ENCODE measurements at places on chromosomes 1 and 21. TPM values are rescaled to one million over a fixed set of nuclear protein-coding genes. Genes with fewer than 3 reads are reported as not detected.

DNA sequence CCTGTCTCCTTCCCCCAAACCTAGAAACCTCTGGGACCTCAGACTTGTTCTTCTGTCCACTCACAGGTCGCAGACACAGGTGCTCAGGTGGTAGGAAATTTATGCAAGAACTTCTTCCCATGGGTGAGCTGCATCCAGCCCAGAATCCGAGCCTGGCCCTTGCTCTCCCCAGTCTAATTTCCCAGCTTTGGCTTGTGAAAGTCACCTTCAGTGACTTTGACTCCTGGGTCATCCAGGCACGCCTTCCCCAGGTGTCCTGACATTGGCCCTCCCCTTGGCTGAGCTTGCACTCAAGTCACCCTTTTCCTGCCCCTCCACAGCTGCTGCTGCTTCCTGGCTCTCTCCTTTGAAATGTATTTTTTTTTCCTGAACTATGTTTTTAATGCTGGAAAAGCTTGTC, 6.6 kb downstream of the IPO13 start:
- DNase-seq, result no peak

DNA sequence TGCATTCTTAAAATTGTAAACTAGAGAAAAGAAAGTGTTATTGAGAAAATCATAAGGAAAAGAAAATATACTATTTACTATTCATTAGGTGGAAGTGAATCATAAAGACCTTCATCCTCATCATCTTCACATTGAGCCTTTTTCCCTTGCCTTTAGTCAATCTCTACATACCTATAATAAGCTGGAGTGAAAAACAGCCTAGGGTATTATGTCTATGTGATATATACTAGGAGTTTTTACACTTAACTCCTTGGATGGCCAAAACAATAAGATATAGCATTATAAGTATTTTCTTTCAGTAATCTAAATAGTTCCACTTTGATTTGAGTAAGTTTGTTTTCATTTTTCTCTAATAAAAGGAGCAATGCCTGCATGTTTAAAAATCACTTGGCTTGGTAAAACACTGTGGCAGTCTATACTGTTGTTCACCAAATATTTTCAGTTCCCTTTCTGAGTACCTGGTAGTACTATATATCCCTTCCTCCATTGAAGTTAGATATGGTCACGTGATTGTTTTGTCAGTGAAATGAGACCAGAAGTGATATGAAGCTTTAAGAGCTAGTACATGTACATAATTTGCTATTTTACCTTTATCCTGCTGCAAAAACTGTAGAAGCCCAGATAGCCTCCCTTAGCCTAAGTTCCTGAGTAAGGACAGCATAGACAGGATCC, 78.3 kb downstream of the CLEC20A start:
- DNase-seq, result no peak

DNA sequence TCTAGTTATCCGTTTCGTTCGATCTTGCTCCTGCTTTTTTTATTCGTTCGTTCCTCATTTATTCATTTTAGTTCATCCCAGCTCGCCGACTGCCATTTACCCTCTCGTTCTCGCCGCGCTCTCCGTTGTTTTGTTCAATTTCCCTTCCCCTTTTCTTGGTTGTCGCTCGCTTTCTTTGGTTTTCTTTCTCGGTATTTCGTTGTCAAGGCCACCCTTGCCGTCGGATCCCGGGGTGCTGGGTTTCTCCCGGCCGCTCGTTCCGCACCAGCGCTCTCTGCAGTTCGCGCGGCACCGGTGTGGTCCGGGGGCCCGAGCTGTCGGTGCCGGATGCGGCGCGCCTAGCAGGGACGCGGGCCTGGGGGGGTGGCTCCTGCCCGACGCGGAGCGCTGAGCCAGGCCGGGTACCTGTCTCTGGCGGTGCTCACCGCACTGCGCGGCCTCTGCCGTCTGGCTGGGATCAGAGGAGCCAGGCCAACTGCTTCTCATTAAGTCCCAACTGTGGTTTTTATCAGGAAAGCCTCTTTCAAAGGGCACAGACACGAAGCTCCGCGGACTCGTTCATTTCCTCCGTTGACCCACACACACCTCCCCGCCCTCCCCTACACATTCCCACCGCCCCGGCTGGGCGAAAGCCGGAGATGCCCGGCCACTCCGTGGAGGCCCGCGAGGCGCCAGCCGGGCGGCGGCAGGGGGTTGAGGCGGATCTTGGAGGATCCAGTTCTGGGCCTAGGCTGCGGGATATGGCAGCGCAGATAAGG, 1.6 kb downstream of the ALX3 start:
- DNase-seq, result peak; percentile 41

DNA sequence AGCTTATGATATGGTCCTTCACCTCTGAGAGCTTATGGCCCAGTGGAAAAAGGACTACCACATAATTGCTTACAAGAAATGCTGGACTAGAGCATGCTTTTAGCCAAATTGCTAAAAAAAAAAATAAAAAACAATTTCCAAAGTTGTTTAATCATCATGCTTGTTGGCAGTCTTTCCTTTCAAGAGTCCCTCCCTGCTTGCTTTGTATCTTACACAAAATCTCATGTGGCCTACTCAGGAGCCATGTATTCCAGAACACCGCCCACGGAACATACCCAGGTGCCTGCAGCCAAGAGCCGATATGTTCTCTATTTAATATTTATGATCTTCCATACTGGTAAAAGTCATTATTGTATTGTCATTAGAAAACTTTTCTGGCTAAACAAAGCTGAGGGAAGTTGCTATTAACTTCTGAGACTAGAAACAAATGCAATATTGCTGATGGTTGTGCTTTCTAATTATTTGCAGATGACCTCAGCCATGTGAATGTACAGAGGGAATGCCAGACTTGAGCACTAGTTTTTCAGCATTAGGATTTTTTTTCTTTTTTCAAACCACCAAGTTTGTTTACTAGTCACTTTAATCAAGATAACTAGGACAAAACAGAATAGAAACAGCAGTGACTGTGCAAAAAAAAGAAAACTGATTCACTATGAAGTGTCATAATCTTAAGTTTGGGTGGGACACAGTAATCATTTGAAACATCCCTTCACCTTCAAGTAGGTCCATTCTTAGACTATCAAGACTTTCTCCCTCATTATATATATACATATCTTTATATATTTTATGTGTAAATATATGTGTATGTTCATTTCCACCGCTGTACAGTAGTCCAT, 129.3 kb upstream of the GORAB start:
- no peak for DNase-seq

- no peak for DNase-seq
Observed at GRCh38 chr1:27523337-27524020, 33.5 kb upstream of the WASF2 start.

PADI2 gene
- polyA plus RNA-seq, result 6.4 TPM

- DNase-seq, result no peak
Observed at GRCh38 chr1:94514095-94514727, 27.3 kb downstream of the F3 start.

DNA sequence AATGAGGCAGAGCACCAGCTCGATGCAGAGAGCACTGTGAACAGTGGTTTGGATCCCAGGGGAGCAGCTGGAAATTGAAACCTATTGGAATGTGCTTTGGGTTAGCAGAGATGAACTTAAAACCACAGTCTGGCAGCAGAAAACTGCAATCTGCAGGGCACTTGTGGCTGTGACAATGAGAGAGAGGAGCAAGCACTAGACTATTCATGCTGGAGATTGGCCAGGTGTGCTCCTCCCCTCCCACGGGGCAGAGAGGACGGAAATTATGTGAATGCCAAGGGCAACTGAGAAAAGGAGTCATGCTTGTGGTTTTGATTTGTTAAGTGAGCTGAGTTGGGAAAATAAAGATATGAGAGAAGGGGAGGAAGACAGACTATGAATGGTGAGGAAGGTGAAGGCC, 38.1 kb downstream of the HSD3B2 start:
- DNase-seq, result no peak

MRPS6 gene
- 78.0 TPM for polyA plus RNA-seq

DNA sequence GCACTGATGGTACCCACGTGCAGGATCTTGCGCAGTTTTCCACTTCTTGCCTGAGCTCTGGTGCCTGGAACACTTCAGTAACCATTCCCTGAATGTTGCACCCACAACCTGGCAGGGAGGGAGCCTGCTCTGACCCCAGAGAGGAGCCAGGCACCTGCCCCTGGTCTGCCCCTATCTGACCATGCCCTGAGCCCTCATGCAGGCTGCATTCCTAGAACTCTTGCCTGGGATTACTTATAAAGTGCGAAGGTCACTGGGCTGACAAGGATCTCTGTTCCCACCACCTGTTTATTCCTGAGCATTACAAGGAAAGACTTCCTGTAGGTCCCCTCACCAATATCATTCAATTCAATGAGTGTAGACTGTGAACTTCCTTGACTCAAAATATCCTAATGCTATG, 191.9 kb upstream of the FMN2 start:
- no peak for DNase-seq

DNA sequence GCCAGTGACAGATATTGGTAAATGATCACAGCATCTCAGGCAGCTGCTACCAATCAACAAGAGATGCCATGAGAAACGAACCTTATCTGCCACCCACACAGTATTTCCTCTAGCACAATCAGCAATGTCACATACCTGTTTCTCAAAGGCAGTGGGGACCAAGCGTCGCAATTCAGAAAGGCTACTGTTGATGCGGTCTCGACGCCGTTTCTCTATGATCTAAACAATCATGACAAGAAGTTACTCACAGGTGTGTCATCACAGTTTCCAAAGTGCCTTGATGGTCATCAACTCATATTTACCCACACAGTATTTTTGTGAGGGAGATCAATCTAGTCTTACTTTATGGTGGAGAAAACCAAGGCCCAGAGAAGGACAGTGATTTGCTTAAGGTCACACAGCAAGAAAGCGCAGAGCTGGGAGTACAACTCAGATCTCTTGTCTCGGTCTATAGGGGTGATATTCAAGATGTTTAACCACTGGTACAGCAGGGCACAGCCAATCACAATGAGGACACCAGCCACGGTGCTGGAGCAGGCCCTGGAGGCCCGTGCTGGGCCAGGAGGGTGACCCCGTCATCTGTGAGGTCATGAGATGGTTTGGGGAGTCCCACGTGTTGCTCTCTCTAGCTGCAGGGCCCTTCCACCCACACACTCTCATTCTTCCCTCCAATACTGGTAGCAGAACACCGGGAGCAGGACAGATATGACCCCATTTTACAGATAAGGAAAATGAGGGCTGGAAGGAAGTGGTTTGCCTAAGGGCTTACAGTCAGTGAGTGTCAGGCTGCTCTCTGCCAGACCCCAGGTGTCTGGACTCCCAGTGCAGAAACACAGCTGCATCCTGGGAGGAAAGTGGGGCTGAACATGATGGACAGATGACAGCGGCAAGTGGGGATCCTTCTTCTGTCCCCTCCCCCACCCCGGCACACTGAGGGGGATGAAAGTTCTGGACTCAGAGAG, 7.8 kb downstream of the HEYL start:
- DNase-seq, result no peak

IL12RB2 gene
- 0.73 TPM for polyA plus RNA-seq

GRCh38 chr1:154589780-154590179, 18.2 kb downstream of the ADAR start:
- no peak for DNase-seq

DNA sequence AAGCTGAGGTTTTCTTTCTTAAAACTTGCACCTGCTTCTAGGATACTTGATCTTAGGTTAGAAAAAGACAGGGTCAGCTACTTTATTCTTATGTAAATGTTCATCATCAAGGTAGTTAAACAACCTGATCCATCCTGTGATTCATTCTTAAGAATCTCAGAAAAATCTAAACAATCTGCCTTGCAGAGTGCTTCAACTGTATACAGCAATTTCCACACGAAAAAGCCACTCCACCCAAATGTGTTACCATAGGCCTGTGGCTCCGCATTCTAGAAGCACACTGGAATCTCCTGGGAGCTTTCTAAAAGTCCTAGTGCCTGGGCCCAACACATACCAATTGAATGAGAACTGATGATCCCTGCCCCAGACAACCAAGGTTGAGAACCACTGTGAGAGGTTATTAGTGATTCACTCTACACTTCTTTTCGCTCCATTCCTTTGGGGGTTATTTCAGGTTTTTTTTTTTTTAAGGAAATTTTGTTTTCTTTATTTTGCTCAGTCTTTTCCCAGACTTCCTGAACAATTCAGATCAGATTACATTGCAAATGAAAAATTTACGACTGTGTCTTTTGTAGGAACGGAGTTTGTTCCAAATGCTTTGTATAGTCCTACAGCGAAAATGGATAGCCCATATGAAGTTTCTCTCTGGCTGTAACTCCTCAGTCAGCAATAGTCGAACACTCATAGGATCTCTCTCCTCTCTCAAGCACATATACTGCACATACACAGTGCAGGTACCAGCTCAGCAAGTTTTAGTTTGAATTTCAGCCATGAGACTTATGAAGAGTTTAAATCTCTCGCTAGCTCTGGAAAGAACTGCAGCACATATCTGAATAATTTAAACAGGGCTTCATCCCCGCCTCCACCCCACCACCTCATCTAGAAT, 16.1 kb downstream of the SMYD2 start:
- DNase-seq, result no peak

DNA sequence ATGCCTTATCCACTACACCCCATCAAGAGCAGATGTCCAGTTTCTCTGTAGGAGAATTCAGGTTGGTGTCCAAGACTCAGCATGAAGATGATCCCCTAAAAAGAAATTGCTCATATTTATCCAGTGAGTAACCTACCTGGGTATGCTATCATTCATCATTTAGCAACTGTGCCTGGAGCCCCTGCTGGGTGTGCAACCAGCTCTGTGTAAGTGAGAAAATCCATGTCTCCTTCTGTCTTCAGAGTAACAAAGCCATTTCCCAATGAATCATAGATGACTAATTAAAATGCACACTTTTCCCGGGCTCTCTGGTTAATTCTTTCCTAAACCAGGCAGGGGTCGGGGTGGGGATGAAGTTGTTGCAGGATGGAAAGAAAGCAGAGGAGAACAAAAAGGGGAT, 35.8 kb downstream of the OLFML3 start:
- no peak for DNase-seq

- DNase-seq, result no peak
Observed at GRCh38 chr1:71351438-71351837, 270.6 kb upstream of the ZRANB2 start.

GRCh38 chr1:80917826-80918225, 882.9 kb upstream of the ADGRL2 start:
- no peak for DNase-seq

DNA sequence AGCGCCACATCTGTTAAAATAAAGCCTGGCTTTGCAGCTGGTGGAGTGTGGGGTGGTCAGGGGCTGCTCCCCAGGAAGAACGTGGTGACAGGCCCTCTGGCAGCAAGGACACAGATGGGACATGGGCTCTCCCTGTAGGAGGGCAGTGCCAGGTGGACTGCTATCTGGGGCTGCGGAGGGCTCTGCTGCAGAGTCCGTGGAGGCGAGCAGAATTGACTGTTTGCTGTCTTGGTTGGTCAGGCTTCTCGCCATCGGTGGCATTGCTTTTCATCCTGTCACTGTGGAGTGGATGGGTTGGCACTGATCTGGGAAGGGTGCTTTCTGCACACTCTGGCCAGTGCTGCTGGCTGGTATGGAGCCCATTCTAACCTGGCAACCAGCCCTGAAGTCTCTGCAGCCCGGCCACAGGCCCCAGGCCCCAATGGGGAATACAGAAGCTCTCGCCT, 103.0 kb downstream of the LAMC2 start:
- no peak for DNase-seq

CD52 gene
- polyA plus RNA-seq, result 2.8 TPM

PLA2G2A gene
- polyA plus RNA-seq, result 0.93 TPM

DNA sequence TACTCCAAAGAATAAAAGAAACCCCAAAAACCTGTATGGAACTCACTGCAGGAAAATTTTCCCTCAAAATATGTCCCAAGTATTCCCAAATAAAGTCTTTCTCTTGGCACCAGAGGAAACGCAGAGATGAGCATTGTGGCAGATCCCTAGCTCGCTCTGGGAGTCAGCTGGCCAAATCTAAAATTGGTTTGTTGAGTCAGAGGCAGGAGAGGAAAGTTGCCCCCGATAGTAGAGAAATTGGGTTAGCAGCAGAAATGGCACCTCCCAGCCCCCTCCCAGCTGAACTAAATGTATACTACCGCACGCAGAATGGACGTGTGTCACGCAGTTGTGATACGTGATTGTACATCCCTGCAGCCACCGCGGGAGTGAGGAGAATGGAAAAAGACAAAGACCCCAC, 39.9 kb upstream of the TARBP1 start:
- no peak for DNase-seq
